ENCODE measurements at places on chromosomes 3 and 15. TPM values are rescaled to one million over a fixed set of nuclear protein-coding genes. Genes with fewer than 3 reads are reported as not detected.

The SLC26A6 gene
- 42.5 TPM for total RNA-seq

The TMEM41A gene
- total RNA-seq = 11.8 TPM

The KLHL40 gene
- total RNA-seq = not detected

The GPR149 gene
- not detected for total RNA-seq

The GTF2E1 gene
- 78.2 TPM for total RNA-seq

The PLSCR4 gene
- total RNA-seq = 0.71 TPM

The SLC51B gene
- total RNA-seq = not detected

The BTLA gene
- 3.9 TPM for total RNA-seq

The ALDH1L1 gene
- total RNA-seq = 0.60 TPM

The GOLGA6L4 gene
- total RNA-seq = 0.19 TPM

The ARHGAP11A gene
- 51.1 TPM for total RNA-seq

The CPN2 gene
- not detected for total RNA-seq

The TGM5 gene
- not detected for total RNA-seq

The IL17RE gene
- 0.56 TPM for total RNA-seq

The MINAR1 gene
- 1.5 TPM for total RNA-seq

The ZNF501 gene
- 9.9 TPM for total RNA-seq

The STRIT1 gene
- total RNA-seq = not detected

The PIK3CB gene
- total RNA-seq = 11.1 TPM

The SLC51A gene
- not detected for total RNA-seq

The SCAMP5 gene
- 24.9 TPM for total RNA-seq

The KCNMB2 gene
- not detected for total RNA-seq

The GADL1 gene
- 0.03 TPM for total RNA-seq

The CADPS gene
- 11.7 TPM for total RNA-seq

The SLC24A5 gene
- not detected for total RNA-seq

The LZTFL1 gene
- total RNA-seq = 19.0 TPM

The CCDC191 gene
- total RNA-seq = 6.4 TPM

The P2RY13 gene
- total RNA-seq = not detected

The IGF2BP2 gene
- 147 TPM for total RNA-seq

The MKRN2OS gene
- total RNA-seq = not detected

The DGKG gene
- 0.37 TPM for total RNA-seq

The THRB gene
- 1.1 TPM for total RNA-seq

The EPHB1 gene
- 9.1 TPM for total RNA-seq

The MESP2 gene
- not detected for total RNA-seq

The MORC1 gene
- total RNA-seq = not detected

The EID1 gene
- 205 TPM for total RNA-seq

The IL12A gene
- 0.77 TPM for total RNA-seq

The STAC gene
- 9.6 TPM for total RNA-seq

The MRPL46 gene
- 20.4 TPM for total RNA-seq

The SMAD6 gene
- 3.4 TPM for total RNA-seq

The CGNL1 gene
- 4.0 TPM for total RNA-seq

The CSPG5 gene
- 1.7 TPM for total RNA-seq

The CCK gene
- 1.1 TPM for total RNA-seq

The VGLL3 gene
- 1.8 TPM for total RNA-seq

The MANF gene
- 68.9 TPM for total RNA-seq

The SNX22 gene
- 6.4 TPM for total RNA-seq

The GPR62 gene
- 0.21 TPM for total RNA-seq

The FAM81A gene
- 0.41 TPM for total RNA-seq

The IL17RB gene
- 5.5 TPM for total RNA-seq

Measured in neural progenitor cell (in vitro differentiated cells).